SK-N-SH treated with all-trans-retinoic acid at 6 μM for 48 hours (cell line): ENCODE measurements at places on chromosomes 1 and 21.

DNA sequence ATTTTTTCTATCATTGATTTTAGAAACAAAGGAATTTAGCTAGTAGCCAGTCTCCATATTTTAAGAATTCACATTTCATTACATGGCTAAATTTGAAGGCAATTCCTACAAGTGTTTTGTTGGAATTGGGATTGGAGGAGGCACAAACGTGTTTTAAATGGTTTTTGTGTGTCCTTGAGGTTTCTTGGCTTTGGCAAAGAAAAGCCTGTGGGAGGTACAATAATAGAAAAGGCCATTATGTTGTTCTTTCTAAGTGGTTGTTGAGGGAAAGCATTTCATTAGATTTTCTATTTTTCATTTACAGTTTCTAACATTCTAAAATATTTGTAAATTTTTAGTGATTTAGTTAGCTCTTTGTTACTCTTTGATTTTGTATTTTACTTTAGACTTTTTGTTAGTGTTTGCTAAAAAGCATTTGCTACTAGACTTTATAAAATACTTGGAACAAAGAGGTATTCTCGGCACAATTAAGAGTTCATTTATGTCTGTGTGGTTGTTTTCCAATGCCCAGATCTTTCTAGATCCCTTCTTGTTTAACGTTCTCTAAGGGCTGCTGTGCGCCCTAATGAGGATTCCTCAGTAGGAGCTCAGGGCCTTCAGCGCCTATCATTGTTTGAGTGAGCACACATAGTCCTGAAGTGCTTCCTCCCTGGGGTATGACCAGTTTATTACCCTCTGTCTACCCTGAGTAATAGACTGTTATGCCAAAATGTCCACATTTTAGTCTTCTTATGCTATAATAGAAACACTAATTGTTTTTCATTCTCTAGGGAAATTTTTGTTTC lies 70.0 kb upstream of the KIAA1614 start:
- 0 out of 3 replicates have a peak, but pooled peaks have one; percentile 22 for ATAC-seq

GRCh38 chr1:183281039-183281438 lies 95.0 kb downstream of the LAMC2 start:
- no peak for ATAC-seq

DNA sequence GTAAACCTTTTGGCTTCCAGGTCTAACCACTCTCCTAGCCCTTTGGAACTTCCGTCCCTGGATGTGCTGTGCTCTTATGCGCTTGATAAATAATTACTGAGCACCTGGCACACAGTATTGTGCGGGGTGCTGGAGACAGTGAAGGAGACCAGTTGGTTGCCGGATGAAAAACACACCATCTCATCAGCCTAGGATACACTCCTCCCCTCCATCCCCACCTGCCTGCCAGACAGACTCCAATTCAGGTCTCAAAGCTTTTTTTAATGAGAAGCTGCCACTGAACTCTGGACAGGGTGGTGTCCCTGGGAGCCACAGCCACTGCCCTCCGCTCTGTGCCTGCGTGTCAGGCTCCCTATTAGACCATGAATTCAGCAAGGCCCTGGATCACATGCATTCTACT lies 9.2 kb downstream of the GNB1 start:
- ATAC-seq: no peak

GRCh38 chr1:109637446-109637845 lies 17.8 kb downstream of the AMPD2 start:
- ATAC-seq: no peak

DNA sequence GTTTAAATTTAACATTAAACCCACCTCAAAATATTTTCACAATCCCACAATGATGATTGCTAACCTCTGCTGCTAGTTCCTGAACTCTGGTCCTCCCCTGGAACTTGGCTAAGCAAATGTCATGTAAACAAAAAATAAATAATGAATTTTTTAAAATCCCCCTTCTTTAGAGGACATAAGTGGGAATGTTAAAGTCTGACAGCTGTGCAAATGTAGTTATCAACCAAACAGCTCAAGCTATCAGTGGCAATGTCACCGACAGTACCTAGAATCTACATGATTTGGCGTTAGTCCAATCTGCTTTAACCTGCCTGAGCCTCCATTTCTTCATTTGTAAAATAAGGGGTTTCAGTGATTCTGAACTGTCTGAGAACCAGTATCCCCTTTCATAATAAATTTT lies 67.7 kb downstream of the GDAP2 start:
- ATAC-seq: no peak

DNA sequence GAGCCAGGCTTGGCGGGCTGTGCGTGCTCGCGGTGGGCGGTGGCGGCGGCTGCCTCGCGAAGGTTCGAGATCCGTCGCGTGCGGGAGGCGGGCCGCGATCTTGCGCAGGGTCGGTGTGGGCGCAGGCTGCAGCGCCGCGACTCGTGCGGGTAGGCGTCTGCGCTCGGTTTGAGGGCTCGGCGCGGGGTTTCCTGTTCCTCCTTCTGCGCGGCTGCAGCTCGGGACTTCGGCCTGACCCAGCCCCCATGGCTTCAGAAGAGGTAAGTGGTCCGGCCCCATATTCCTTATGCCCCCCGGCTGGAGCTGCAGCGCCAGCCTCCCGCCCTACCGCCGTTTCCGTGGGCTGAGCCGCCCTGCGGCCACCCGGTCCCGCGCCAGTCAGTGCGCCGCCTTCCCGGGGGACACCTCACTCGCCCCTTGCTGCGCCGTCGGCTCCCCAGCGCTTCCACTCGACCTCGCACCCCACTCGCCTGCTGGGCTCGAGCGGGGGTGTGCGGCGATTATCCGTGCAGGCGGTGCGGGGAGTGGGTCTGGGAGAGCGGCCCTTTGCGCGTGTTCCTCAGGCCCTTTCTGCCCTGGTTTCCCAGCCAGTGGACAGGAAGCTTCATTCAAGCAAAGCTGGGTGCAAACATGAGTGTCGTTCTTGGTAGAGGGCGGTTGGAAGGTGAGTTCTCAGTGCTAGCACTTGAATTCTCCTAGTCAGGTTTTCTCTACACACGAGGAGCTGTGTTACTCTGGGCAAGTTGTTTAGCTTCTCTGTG lies at the start of gene CACYBP:
Gene CACYBP, plus strand, starts transcription at position 12 of the 761 bp plus-strand sequence. Its CDS starts 234 bp downstream, at position 246.
- peak; percentile 89 for ATAC-seq

DNA sequence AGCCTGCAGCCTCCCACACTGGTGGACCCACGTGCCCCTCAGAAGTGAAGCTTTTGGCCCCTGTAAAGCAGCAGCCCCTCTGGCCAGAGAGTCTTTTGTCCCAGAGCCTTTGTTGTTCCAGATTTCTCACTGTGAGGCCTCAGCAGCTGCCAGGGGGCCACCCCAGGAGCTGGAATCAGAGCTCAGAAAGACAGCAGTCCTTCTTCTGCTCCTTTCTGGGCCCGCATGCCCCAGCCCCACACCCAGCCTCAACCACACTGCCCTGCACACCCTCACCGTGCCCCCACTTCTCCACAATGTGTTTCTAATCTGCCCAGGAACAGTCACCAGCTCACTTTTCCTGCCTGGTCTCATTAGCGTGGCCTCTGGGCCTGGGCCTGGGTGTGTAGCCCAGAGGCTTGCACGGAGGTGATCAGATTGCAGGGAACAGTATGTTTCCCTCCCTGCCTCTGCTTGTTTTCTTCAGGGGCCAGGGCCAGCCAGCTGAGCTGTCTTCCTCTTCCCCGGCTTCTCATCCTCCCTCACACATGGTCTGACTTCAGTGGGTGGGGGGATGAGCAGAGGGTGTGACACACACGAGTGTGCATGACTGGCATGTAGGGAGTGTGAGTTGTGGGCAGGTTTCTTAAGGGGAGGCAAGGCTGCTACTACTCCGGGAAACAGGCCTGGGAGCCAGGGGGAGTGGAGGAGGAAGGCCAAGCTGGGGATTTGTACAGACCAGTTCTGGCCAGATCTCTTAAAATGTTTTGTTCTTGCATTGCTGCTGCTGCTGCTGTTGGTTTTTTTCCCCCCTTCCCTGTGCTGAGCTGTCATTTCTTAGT lies 82.5 kb upstream of the ZNF648 start:
- no peak; the same call in 2 of the 3 replicates for ATAC-seq

DNA sequence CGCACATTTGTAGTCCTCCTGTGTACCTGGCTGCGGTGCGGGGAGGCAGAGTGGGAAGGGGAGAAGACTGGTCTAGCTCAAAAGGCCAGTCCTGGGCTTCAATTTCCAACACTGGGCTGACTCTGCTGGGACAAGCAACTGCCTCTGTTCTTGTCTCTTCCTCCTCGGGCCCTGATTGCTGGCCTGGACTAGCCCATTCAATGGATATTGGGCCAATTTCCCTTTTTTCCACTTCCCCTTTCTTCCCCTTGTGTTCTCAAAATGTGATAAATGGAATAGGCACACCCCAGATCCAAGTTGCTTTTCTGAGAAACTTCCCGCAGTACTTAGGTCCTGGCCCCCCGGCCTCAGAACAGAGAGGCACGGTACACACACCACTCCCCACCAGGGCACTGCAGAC lies 48.2 kb downstream of the SPSB1 start:
- ATAC-seq: no peak

DNA sequence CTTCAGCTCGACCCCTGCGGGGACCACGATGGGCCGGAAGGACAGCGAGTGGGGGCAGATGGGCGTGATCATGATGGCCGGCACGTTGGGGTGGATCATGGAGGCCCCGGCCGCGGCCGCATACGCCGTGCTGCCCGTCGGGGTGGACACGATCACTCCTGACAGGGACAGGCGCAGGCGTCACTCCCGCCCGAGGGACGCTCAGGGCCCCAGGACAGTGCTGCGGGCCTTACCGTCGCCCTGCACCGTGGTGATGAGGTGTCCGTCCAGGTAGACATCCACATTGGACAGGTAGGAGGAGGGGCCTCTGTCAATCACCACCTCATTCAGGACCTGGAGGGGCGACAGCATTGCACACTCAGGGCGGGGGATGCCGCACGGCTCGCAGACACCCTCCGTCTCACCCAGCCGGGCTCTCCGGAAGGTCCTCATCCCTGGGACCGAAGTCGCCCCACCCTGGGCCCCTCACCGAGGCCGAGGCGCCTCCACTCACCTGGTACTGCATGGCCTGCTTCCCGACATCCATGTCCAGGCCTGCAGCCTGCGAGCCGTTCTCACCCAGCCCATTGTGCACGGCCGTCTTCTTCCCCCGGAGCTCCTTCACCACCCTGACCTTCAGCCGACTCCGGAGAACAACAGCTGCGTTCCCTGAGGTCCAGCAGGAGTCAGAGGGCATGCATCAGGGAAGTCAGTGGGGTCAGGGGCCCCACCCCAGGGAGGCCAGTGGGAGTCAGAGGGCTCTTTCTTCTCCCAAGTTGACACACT lies 24.0 kb downstream of the NADK start:
- no peak for ATAC-seq

GRCh38 chr1:109248444-109248796 lies 919 bp upstream of the CELSR2 start:
- ATAC-seq: no peak

DNA sequence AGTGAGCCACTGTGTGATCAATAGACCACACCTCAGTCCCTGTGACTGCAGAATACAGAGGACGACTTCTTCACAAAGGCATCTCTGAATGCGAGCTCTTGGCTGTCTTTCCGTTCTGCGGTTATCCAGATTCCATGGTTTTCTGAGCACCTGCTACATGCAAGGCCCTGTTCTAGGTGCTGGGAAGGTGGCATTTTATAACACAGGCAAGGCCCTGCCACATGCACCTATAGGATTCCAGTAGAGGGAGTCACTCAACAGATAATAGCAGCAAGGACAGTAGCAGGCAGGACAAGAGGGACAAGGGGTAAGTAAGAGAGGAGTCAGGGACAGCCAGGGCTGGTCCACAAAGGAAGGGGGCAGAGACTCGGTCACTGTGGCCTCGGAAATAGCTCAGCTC lies 9.0 kb downstream of the URB1 start:
- no peak for ATAC-seq

- ATAC-seq: no peak
Observed at GRCh38 chr1:41627491-41628280, 143.2 kb upstream of the EDN2 start.

DNA sequence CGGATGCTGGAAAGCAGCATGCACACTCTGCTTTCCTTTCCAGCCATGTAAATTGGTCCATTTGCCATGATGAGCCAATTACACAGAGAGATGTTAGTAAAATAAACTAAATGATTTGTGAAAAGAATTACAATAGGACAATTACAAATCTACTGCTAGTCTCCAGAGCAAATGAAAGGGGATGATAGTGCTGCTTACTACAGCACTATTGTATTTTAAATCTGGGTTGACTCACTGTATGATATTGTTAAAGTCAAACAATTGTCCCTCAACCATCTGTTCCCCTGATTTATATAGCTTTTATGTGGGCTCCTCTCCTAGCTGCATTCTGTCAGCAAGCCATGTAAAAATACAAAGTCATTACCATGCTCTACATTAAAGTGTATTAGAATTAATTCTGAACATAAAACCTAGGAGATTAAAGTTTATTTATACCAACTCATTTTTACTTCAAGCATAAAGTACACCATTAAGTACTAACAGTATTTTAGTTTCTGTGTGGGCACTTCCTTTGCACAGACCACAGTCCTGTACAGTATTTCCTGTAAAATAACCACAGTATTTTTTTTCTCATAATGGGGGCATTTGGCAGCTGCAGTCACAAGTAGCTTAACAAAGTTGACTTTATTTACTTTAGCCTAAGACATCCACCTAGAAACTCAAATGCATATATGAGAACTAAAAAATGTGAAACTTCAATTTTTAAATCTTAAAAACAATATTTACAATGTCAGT lies 135.8 kb downstream of the VAV3 start:
- no peak for ATAC-seq

- ATAC-seq: no peak
Observed at GRCh38 chr21:42336054-42336453, 14.7 kb downstream of the TFF2 start.

GRCh38 chr1:244645414-244645813 lies 7.5 kb upstream of the DESI2 start:
- no peak for ATAC-seq

DNA sequence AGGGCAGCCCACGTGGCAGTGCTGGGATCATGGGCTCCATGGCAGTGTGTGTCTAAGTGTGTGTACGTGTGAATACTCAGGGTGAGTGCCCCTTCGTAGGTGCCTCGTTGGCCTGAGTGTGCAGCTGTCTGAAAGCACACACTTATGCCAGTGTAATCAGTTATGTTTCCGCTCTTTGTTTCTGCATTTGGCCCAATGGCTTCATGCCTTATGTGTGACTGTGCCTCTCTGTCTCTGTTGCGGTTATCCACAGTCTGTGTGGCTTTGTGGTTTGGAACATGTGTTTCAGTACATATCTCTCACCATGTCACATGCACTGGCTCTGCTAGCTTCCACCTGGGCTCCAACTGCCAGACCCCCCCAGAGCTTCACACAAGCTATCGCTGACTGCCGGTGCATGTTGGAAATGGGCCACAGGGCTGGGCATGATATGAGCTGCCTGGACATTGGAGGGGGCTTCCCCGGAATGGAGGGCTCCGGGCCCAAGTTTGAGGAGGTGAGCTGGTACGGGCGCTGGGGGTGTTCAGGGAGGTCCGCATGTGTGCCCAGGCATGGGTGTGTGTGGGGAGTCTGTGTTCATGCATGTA lies 70.3 kb upstream of the TINAGL1 start:
- ATAC-seq: no peak

DNA sequence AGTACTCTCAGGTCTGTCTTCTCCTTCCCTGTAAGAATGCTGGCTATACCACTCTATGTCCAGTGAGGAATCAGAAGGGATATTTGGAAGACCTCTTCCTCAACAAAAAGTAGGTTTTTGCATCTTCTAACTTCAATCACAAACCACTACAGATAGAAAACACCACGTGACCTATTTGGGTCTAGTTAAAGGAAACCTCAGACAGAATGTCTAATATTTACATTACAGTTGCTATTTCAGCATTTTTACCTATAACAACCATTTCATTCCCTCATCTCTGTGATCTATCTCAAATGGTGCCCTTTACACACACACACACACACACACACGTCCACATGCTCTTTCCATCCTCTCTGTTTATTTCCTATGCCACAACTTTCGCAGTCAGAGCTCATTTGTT lies 7.9 kb upstream of the ADORA3 start:
- no peak for ATAC-seq

- peak; percentile 45 for ATAC-seq
Observed at GRCh38 chr1:150567717-150568593, 11.5 kb downstream of the MCL1 start.

GRCh38 chr1:82485591-82486369 lies 685.0 kb downstream of the ADGRL2 start:
- ATAC-seq: peak; percentile 57
